Effector memory CD8-positive, alpha-beta T cell (primary cell): ENCODE measurements at places on chromosomes 11 and 22.
A peak's percentile ranks its signal among the peaks of the same experiment; 100 is the strongest.

GRCh38 chr11:57356268-57356667, 18.1 kb downstream of the P2RX3 start:
- no peak overlapping the region for H3K27ac ChIP-seq
- no peak for DNase-seq
- no peak overlapping the region for H3K4me3 ChIP-seq
- H3K27me3 ChIP-seq = peaks cover 17% of the 10 kb centered on the region
- no peaks in the 10 kb centered on the region for H3K36me3 ChIP-seq

DNA sequence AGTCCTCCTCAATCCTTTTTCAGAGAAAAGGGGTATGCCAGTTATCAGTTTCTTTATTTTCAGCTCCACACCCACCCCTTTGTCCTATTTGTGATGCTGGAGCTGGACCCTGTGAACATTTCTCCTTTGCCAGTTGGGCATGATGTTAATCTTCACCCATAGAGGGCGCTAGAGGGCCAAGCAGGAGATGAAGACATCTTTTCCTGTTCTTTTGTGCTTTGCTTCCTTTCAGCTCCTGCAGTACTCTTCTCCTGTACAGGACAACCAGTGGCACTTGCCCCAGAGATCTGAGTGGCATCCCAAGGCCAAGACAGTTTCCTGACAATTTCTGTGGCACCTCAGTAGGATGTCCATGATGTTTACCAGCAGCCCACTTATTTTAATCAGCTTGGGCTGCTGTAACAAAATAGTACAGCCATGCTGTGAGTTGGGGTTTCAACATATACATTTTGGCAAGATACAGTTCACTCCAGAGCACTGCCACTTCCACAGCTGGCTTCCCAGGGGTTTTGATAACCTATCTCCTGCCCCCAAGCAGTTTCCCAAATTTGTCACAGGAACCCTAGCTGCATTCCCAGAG, 4.6 kb downstream of the SAA2 start:
- peaks cover 19% of the 10 kb centered on the region for H3K27me3 ChIP-seq
- H3K27ac ChIP-seq = peak overlapping the region; percentile 96
- peaks cover 12% of the 10 kb centered on the region for H3K4me1 ChIP-seq
- peak; percentile 69 for DNase-seq
- H3K4me3 ChIP-seq = no peak overlapping the region

DNA sequence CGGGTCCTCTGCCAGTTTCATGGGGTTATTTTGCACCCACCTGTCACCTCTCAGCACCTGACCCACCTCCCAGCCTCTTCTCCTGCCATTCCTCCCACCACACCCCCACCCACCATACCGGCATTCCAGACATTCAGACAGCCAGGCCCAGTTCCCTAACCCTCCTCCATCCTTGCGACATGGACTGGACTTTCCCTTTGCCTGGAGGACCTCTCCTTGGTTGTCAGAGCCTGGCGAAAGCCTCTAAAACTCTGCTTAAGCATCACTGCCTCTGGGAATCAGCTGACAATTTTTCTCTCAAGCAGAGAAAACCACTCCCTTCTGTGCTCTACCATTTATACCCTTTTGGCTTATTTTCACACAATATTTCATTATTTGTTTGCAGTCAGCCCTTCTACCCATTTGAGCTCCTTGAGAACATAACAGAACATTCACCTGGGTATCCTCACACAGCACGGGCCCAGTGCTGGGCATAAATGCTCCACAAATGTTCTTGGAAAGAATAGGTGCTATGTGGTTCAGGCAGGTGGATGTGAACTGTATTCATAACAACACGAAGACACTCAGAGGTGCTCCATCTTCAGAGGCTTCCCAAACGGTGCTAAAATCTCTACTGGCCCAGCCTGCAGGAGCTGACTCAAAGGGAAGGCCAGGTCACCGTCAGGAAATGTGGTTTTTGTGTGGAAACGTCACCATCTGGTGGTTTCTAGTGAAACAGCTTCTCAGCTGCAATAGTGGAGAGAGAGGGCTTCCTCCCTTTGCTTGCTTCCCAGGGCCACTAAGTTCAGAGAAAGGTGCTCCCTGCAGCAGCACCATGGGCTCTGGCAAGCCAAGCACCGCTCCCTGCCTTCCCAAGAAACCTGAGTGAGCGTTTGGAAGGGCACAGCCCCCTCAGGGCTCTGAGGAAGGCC, 10.4 kb downstream of the SPATA19 start:
- peaks cover 15% of the 10 kb centered on the region for H3K4me1 ChIP-seq
- H3K27me3 ChIP-seq = peaks cover 13% of the 10 kb centered on the region
- peaks cover 8% of the 10 kb centered on the region for H3K36me3 ChIP-seq
- H3K4me3 ChIP-seq = no peak overlapping the region
- peak overlapping the region; percentile 26 for H3K27ac ChIP-seq

GRCh38 chr11:40882301-40882700, 577.2 kb downstream of the LRRC4C start:
- no peak for DNase-seq
- no peaks in the 10 kb centered on the region for H3K36me3 ChIP-seq
- H3K27me3 ChIP-seq = no peaks in the 10 kb centered on the region
- H3K27ac ChIP-seq = no peak overlapping the region
- H3K4me3 ChIP-seq = no peak overlapping the region

GRCh38 chr22:29142116-29142515, 63.6 kb upstream of the EMID1 start:
- peaks cover 47% of the 10 kb centered on the region for H3K27me3 ChIP-seq
- H3K4me3 ChIP-seq = no peak overlapping the region

DNA sequence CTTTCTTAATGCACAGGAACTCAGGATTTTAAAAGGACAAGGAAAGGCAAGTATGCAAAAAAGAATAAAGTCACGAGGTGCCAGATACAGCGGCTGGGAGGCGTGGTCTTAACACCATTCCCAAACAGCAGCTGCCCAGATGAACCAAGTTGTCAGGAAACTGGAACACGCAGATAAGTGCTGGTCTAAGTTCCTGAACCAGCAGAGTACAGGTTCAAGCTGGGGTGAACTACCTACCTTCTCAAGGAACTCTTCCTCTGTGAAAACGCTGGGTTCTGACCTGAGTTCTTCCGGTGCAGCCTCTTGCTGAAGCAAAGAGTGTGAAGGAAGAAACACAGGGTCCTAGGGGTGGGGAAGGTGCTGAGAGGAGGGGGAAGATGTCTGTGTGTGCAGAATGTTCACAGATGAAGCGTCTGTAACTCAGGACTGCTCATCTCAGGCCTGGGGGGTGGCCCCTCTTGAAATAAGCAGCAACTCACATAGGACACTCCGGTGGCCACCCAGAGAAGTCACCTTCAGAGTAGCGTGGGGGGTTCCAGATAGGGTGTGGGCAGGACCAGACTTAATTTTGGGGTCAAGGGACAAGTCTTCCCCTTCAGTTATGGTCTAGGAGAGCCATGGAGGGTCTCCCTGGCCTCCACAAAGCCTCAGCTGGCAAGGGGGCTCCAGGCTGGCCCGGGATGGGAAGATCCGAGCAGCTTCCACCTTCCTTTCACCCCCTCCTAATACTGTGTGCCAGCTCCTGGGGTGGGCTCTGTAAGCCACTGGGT, 3.2 kb downstream of the TPST2 start:
- peaks cover 34% of the 10 kb centered on the region for H3K36me3 ChIP-seq
- peak overlapping the region; percentile 70 for H3K4me3 ChIP-seq
- DNase-seq = peak; percentile 24
- H3K27me3 ChIP-seq = no peaks in the 10 kb centered on the region

DNA sequence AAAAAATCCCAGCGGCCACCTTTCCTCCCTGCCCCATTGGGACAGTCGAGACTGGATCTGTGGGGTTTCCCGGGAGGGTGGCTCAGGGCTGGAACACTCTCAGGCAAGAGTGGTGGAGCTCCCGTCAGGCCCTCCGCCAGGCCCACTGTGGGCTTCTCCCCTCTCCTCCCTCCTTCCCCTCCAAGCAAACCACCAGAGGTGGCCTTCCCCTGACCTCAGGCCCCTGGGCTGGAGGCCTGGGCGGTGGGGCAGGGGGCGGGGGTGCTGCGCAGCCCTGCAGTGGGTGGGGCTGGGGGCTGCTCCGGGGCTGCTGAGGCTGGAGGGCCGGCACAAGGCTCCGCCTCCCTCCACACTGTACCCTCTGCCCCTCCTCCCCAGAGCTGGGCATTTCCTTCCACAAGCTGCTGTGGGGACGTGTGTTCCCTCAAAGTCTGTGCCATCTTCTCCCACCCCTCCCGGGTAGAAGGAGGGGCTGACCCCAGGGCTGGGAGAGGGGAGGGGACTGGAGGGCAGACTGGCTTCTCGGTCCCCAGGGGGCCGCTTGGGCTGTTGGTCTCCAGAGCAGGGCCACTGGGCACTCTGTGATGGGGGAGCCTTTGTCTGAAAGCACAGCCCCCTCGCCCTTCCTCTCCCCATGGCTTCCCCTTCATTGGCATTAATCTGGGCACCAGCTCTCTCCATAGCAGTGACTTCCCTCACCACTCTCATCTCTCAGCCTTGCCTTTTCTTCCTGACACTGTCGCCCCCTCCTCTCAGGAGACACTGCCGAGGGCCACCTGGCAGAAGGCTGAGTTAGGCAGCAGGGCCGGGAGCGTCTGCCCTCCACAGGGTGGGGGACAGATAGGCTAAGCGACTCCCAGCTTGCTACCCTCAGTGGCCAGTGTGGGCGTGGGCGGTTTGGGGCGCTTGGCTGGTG, 7.1 kb downstream of the RCOR2 start:
- H3K27ac ChIP-seq = no peak overlapping the region
- H3K36me3 ChIP-seq = peaks cover 35% of the 10 kb centered on the region
- H3K4me3 ChIP-seq = no peak overlapping the region
- peaks cover 9% of the 10 kb centered on the region for H3K4me1 ChIP-seq
- no peaks in the 10 kb centered on the region for H3K27me3 ChIP-seq
- no peak for DNase-seq

GRCh38 chr11:111745719-111746504, 20.3 kb downstream of the PPP2R1B start:
- H3K4me3 ChIP-seq = no peak overlapping the region
- no peaks in the 10 kb centered on the region for H3K27me3 ChIP-seq
- peaks cover 3% of the 10 kb centered on the region for H3K4me1 ChIP-seq
- peaks cover 73% of the 10 kb centered on the region for H3K36me3 ChIP-seq
- DNase-seq = no peak
- no peak overlapping the region for H3K27ac ChIP-seq

GRCh38 chr22:37127350-37127878, 17.9 kb upstream of the TMPRSS6 start:
- no peak overlapping the region for H3K4me3 ChIP-seq
- H3K27me3 ChIP-seq = no peaks in the 10 kb centered on the region
- H3K36me3 ChIP-seq = peaks cover 57% of the 10 kb centered on the region
- H3K27ac ChIP-seq = peak overlapping the region; percentile 100
- no peak for DNase-seq
- peaks cover 43% of the 10 kb centered on the region for H3K4me1 ChIP-seq

DNA sequence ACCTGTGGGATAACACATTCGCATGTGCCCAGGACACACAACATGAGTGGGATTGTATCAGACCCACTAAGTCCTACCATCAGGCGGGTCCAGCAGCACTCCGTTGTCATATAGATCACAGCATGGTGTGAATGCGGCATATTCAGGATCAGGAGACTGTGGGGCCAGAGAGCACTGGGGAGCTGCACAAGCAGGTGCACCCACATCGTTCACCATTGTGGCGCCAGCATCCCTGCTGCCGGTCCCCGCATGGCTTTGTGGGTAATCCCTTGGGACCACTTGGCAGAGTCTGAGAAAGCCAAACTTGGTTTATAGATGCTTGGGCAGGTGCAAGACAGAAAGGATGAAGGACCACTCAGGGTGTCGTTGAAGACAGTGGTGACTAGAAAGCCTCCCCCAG, 201.6 kb upstream of the B3GAT1 start:
- H3K27ac ChIP-seq = no peak overlapping the region
- peaks cover 44% of the 10 kb centered on the region for H3K27me3 ChIP-seq
- no peak for DNase-seq
- H3K36me3 ChIP-seq = peaks cover 3% of the 10 kb centered on the region
- H3K4me3 ChIP-seq = no peak overlapping the region

GRCh38 chr22:19873960-19874306, 19.3 kb upstream of the GNB1L start:
- no peak overlapping the region for H3K4me3 ChIP-seq
- H3K27me3 ChIP-seq = no peaks in the 10 kb centered on the region
- DNase-seq = no peak
- H3K36me3 ChIP-seq = no peaks in the 10 kb centered on the region
- H3K27ac ChIP-seq = no peak overlapping the region

- H3K4me1 ChIP-seq = peaks cover 9% of the 10 kb centered on the region
- no peaks in the 10 kb centered on the region for H3K27me3 ChIP-seq
- no peak overlapping the region for H3K4me3 ChIP-seq
- peaks cover 15% of the 10 kb centered on the region for H3K36me3 ChIP-seq
- no peak for DNase-seq
Observed at GRCh38 chr22:42901790-42902508, 44.9 kb upstream of the ARFGAP3 start.

DNA sequence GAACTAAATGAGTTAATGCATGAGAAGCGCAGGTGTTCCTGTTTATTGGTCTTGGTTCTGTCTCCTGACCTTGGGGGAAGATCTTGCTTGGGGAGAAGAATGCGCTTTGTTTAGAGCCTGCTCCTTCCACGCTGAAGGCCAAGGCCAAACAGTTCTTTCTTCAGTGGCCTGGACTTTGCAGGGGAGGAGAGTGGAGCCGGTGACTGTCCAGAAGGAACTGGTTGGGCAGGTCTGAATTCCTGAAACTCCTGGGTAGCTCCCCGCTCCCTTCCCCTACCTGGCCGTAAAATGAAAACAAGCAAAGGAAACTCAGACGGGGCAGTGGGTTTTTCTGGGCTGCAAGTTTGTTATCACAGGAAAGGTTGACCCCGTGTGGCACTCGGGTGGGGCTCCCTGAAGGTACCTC, 3.6 kb downstream of the ARHGAP8 start:
- no peaks in the 10 kb centered on the region for H3K36me3 ChIP-seq
- no peak overlapping the region for H3K4me3 ChIP-seq
- DNase-seq = no peak
- H3K4me1 ChIP-seq = peaks cover 8% of the 10 kb centered on the region
- peaks cover 78% of the 10 kb centered on the region for H3K27me3 ChIP-seq

DNA sequence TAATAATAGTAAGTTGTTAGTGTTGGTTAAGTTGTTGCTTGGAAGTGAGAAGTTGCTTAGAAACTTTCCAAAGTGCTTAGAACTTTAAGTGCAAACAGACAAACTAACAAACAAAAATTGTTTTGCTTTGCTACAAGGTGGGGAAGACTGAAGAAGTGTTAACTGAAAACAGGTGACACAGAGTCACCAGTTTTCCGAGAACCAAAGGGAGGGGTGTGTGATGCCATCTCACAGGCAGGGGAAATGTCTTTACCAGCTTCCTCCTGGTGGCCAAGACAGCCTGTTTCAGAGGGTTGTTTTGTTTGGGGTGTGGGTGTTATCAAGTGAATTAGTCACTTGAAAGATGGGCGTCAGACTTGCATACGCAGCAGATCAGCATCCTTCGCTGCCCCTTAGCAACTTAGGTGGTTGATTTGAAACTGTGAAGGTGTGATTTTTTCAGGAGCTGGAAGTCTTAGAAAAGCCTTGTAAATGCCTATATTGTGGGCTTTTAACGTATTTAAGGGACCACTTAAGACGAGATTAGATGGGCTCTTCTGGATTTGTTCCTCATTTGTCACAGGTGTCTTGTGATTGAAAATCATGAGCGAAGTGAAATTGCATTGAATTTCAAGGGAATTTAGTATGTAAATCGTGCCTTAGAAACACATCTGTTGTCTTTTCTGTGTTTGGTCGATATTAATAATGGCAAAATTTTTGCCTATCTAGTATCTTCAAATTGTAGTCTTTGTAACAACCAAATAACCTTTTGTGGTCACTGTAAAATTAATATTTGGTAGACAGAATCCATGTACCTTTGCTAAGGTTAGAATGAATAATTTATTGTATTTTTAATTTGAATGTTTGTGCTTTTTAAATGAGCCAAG, 2.7 kb downstream of the NEAT1 start:
- peak overlapping the region; percentile 100 for H3K4me3 ChIP-seq
- H3K27ac ChIP-seq = peak overlapping the region; percentile 99
- DNase-seq = peak; percentile 82
- peaks cover 74% of the 10 kb centered on the region for H3K4me1 ChIP-seq
